Fibroblast of upper back skin (primary cell): ENCODE measurements at places on chromosomes 16 and 17.

DNA sequence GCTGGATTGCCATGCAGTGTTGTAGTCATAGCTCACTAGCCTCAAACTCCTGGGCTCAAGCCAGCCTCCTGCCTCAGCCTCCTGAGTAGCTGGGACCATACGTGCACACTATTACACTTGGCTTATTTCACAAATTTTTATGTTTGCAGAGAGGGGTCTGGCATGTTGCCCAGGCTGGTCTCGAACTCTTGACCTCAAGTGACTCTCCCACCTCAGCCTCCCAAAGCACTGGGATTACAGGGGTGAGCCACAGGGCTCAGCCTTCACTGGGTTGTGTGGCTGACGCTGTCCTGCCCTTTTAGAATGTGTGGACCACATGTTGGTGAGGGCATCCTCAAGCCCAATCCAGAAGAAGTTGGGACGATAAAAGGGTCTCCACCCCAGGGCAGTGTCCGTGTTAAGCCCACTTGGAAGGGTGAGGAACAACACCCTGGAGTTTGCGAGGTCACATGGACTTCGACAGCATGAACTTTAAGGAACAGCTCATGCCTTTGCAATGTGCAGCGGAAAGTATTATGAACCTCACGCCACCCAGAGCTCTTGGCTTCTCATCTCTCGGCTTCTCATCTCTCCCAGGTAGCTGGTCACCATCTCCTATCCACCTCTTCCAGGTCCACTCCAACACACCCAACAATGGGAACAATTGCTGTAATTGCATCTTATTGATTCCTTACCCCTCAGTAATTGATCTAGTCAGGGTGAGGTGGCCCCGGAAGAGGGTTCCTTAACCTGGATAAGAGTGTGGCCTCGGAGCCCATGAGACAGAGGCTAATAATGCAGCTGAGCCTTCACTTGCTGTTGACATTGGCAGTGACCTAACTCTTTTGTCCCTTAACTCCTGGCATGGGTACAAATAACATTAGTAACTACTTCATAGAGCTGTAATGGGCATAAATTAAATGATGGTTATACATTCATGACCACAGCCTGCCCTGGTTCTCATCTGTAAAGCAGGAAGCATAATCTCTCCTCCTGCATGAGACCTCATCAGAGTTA is 6.7 kb downstream of the FOXL1 start:
- peak; percentile 39 for DNase-seq

DNA sequence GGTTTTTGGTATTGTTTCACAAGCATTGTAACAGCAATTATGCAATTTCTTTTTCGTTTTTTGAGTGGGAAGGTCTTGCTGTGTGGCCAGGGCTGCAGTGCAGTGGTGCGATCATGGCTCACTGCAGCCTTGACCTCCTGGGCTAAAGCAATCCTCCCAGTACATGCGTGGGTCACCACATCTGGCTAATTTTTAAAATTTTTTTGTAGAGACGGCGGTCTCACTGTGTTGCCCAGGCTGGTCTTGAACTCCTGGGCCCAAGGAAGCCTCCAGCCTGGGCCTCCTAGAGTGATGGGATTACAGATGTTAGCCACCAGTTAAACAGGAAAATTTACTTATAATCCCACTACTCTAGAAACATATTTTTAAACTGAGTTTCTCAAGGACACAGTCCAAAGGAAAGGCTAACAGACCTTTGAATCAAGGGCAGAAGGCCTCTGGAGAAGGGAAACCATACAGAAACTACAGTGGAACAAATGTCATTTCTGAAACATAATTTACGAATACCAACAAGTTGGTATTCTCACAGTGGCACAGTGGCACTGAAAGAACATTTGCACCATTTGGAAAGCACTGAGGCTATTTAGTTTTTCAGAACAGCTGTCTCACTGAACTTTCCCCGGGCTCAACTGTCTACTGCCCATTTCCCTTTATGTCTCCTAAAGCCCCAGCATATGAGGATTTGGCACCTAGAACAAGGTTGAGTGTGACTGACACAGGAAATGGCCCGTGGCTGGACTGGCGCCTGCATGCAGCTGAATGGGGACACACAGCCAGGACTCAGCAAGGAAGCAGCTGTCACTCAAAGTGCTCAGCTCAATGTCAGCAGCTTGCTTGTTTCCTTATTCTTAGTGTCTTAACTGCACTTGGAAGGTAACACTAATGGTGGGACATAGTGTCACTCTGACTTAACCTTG is 2.8 kb upstream of the PRKAR1A start:
- DNase-seq, result no peak

DNA sequence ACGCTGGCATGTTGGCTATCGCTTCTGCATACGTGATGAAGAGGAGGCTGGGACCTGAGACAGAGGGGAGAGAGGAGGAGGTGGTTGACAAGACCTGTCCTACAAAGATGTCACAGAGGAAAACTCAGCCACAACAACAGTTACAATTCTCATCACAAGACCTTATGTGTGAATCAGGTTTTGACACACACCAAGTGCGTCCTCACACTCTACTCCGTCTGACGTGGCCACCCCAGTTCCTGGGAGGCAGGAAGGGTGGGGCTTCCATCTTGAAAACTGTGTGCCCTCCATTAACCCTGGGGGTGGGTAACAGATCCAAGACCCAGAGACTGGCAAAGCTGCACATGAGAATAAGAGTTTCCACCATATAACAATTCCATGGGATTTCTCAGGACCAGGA is 24.1 kb downstream of the SLC6A4 start:
- no peak for DNase-seq

DNA sequence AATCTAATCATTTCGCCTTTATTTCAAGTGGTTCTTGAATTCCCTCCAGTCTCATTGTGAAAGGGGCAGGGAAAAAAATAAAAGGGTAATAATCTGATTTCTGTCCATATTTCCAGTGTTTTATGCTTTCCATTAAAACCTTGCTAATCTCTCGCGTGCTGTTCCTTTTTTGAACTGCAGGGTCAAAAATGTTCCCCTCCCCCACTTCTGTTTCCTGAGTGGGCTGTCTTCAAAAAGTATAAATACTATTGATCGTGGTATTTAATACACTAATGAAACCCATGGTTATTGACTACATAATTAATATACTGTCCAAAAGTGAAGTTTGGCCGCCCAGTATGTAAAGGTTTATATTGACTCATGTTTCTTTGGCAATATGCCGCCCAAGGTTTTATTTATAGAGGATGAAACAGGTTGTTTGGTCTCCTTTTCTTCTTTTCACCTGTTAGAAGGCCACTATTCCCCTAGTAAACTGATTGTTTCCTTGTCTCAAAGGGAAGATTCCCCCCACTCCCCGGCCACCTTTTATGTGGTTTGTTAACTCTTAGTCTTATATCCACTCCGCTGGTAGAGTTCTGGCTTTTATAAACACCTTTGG is 69.7 kb downstream of the RPA1 start:
- no peak for DNase-seq

- no peak for DNase-seq
Measured at GRCh38 chr17:70610161-70610560, 440.8 kb downstream of the KCNJ2 start.

GRCh38 chr17:42065201-42065600 is 14.8 kb upstream of the C17orf113 start:
- no peak for DNase-seq

DNA sequence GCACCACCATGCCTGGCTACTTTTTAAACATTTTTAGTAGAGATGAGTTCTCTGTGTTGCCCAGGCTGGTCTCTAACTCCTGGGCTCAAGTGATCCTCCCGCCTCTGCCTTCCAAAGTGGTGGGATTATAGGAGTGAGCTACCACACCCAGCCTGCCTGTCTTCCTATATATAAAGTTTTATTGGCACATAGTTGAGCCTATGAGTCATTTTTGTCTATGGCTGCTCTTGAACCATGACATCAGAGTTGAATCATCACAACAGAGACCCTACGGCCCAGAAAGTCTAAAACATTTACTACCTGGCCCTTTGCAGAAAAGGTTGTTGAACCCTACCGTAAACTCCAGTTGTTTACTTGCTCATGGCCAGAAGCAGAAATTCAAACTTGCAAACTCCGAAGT is 7.9 kb downstream of the SEPTIN12 start:
- no peak for DNase-seq

GRCh38 chr16:70523743-70524398 is at the start of gene SF3B3:
TSS of gene SF3B3 (plus strand) at chr16:70523816. CDS start at chr16:70526657, 2,841 bp downstream.
- DNase-seq, result no peak

- DNase-seq, result peak; percentile 43
Measured at GRCh38 chr16:9824200-9825068, 357.8 kb downstream of the GRIN2A start.

DNA sequence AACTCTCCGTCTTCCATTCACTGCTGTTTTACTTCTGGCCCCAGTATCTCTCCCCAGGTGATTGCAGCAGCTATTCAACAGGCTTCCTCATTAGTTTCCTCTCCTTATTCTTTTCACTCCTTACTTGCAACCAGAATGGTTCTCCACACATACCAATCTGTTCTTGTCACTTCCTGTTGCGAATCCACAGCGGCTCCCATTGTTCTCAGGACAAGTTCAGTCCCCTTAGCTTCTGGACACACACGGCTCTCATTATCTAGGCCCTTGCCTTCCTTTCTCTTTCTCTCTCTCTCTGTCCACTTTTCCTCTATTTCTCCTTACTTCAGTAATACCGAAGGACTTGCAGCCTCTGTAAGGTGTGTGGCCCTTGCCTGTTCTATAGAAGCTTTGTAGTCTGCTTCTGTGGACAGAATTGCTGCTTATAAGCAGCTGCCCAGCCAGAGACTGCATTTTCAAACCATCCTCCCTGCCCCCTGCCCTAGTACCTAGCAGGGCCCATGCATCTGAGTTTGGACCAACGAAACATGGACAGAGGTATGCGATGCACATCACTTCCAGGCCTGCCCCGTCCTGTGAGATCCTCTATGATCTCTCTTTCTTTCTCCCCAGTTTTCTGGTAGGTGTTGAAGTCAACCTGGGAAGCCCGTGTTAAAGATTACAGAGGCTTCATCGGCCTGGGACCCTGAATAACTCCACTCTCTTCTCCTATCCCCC is 45.7 kb downstream of the VAT1L start:
- peak; percentile 93 for DNase-seq

GRCh38 chr17:61251939-61252865 is 147.4 kb upstream of the TBX2 start:
- DNase-seq, result peak; percentile 90

DNA sequence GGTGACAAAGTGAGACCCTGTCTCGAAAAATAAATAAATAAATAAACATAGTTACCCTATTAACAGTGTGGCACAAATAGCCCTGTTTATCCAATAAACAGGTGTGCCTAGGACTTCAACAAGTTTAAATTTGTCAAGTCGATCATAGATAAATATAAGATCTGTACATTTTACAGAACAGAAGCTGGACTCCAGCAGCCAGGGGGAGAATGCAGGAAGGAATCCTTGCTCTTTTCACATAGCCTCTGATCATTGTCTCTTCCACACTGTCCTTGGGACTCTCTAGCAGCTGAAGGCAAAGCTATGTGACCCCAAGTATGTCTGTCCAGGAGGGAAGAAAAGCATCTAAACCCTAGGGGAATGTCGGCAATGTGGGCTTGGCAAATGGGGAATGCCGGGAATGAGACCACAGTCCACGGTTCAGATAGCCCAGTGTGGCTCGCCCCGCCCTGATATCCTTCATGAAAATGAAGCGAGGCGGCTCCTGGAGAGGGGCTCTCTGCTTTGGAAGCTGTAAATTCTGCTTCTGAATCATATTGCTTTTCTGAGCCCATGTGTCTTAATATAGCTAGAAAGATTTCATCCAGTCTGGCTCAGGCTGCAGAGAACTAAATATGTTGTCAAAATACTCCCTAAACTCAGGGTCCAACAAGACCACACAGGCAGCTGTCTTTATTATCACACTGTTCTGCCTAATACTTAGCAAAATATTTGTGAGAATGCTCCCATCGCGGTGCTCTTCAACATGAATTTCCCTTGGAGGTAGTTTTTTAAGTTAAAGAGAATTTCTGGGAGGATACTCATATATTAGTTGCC is 24.9 kb upstream of the GRB2 start:
- DNase-seq, result peak; percentile 92

DNA sequence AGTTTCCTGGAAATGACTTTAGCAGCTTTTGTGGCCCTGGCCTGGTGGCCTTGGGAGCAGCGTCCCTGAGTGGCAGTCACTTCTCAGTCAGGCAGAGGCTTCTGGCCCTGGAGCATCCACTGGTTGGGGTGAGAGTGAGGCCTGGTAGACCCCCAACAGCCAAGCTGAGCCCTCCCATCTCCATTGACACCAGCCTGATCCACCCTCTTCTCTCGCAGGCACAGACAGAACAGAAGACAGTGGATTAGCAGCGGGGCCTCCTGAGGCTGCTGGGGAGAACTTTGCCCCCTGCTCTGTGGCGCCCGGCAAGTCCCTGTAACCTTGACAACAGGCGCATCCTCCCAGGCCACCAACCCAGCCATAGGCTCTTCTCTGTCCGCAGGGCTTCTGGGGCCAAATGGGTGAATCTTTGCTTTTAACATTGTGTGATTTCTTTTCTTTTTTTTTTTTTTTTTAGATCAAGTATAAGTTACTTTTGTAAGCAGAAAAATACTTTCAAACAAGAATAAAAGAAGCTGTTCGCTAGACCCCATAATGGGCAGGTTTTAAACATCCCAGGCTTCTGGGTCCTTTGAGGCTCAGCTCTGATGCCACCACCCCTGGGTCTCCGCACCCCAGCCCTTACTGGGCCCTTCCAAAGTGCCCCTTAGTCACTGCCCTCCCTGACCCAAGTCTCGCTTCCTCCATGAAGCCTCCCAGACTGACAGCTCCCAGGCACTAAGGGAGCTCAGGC is 12.7 kb upstream of the FLYWCH1 start:
- no peak for DNase-seq
